ENCODE measurements at places on chromosomes 2 and 18.

DNA sequence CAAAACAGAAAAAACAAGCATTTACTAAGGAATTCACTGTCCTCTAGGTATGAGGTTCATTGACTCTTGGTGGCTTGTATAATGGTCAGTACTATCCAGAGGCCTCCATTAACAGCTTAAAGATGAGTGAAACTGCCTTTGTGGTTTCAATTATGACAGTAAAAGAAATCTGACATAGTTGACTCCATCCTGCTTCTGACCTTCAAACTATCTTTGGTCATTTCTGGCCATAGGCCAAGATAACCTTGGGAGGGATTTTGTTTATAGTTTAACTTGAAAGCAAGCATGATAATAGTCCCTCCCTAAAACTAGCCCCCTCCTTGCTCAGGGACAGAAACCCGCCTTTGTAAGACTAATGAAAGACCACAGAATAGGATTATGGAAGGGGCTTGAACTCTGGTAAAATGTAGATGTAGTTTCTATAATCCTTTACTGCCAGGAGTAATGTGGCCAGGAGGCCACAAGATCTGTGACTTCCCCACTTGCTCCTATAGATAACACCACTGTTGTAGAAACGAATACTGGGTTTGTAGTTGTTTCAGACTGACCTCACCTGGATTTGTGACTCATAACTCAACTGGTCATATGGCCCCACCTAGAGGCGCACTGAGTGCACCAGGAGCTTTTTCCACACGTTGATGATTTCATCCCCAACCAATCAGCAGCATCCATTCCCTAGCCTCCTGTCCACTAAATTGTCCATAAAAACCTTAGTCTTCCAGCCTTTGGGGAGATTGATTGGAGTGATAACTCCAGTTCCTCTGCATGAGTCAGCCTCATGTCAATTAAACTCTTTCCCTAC lies 8.6 kb upstream of the PLEKHM3 start:
- no peak for DNase-seq

- DNase-seq = no peak
Measured at GRCh38 chr2:56681659-56682396, 498.0 kb downstream of the CCDC85A start.

GRCh38 chr2:140178234-140178633 lies 1398.0 kb upstream of the NXPH2 start:
- no peak for DNase-seq

DNA sequence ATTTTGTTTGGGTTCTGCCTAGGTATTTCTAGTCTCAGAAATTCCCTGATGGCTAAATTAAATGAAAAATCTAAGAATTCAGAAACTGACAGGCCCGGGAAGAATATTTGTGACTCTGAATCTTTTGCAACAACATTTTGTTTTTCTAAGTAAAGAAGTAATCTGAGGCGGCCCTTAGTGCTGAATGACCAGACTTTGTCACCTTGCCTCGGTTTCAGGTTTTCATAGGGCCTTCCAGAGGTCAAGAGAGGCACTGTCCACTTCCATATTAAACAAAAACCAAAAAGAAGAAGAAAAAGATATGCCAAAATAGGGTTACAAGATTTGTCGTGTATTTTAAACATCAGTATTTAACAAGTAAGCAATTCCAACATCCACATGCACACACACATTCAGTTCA lies 16.1 kb upstream of the CCNYL1 start:
- no peak for DNase-seq

DNA sequence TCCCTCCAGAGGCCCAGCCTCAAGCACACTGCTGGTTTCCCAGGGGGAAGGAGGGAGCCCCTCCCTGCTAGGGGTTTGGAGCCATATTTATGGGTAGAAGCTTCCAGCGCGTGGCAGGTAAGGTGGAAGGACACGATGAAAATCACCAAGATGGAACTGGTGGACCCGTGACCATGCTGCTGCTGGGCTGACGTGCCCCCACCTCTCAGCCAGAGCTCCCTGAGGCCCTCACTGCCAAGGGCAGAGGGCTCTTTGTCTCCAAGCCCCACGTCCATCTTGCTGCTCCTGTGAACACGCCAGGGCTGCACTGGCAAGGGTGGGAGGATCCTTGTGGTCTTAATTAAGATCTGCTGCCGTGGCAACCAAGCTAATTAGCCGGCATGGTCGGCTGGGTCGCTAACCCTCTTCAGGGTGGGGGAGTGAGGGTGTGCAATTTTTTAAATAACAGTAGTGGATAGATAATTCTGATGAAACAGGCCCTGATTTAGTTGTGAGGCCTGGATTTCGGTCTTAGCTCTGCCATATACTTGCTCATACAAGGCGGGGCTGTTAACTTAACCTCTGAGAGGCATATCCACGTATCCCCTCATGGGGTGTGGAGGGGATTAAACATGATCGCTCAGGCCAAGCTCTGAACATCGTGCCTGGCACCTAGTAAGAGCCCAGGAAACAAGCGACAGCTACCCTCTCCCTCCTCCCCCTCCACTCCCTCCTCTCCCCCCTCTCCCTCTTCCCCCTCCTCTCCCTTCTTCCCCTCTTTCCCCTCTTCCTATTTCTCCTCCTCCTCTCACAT lies 232.8 kb downstream of the CELF4 start:
- no peak for DNase-seq

DNA sequence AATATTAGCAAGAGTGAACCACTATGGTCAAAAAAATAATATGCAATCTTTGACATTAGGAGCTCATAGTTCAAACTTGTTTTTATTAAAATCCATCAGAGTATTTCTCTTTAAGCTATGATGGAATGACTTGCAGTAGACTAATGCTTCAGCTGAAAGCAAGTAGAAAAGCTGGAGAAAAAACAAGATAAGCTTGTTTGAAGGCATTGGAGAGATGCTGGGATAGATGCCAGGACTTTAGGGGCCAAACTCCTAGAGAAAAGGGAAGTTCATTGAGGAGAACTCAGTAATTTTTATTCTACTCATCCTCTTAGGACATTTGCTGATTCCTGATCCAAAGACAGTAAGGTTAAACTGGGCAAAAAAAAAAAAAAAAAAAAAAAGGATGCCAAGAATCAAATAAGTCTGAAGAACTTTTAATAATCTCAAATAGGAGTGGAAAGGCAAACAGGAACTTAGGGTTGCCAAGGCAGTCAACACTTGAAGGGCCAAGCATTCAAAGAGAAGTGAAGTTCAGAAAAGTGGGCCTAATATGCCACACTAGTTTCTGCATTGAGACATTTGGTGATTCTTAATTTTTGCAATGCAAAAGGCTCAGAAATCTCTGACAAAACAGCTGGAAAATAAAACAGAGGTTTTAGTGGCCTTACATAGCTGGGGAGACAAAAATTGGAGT lies 19.7 kb upstream of the AFF3 start:
- no peak for DNase-seq

DNA sequence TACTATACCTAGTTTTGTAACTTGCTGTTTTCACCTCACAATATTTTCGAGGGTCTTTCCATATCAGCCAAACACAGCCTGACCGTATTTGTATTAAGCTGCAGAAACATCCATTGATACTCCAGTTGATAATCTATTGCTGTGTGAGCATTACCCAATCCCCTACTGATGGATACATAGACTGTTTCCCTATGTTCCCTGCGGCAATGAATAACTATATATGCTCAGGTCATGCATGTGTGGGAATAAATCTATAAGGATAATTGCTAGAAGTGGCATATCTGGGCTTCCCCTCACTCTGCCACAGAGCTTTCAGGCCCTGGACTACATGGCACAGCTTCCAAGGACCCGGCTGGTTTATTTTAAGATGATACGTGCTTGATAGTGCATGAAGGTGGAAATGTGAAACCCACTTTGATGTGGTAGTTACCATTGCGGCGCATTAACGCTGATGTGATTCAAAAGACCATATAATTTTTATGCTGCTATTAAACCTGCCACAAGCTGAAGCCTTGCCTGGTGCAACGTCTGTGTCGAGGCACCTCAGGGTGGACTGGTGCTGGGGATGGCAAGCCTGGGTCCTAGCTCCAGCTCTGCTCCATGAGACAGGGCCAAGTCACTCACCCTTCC lies 130.8 kb upstream of the MSH6 start:
- DNase-seq = no peak

DNA sequence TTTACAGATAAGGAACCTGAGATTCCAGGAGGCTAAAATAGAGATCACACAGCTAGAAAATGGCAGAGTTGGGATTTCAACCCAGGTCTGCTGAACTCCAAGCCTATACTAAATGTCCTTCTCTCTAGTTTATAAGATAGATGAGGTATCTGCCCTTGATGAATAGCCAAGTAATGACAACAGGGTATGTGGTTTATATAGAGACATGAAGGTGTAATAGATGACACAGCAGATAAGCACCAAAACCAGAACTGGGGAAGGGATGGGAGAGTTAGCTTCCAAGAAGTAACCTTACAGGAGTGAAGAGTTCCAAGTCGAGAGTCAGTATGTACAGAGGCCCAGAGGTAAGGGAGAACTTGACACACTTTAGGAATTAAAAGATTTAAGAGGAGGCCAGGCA lies 104.7 kb upstream of the UBXN4 start:
- no peak for DNase-seq

DNA sequence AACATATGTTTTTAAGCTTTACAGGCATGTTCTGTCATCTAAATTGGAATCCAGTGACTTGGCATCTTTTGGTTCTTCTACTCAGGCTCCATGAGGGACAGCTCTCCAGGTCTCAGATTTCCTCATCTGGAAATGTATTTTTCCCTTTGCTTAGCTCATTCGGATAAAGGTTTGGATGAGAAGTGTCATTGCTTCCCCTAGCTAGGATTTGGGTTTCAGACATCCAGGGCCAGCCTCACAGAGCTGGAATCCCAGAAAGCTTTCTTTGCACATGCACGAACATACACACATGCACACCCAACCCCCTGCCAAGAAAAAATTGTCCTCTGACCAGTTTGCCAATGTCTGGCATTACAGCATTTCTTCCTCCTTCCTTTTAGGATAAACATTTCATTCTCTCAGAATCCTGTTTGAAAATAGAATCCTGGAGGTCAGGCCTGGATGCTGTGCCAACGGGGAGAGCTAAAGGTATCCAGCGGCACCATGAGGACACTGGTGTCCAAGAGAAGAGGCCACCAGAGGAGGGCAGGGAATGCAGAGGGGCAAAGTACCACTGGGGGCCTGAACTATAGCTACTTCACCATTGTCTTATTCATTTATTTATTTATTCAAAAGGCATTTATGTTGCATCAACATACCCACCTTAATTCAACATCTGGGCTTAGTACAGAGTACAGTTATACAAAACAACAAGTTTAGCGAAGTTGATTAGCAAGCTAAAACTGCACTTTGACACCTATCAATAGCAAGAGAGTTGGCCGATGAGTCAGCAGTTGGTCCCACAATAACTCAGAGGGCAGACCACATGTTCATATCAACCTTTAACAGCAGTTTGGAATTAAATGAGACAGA lies 97.9 kb upstream of the ATL2 start:
- DNase-seq = no peak

DNA sequence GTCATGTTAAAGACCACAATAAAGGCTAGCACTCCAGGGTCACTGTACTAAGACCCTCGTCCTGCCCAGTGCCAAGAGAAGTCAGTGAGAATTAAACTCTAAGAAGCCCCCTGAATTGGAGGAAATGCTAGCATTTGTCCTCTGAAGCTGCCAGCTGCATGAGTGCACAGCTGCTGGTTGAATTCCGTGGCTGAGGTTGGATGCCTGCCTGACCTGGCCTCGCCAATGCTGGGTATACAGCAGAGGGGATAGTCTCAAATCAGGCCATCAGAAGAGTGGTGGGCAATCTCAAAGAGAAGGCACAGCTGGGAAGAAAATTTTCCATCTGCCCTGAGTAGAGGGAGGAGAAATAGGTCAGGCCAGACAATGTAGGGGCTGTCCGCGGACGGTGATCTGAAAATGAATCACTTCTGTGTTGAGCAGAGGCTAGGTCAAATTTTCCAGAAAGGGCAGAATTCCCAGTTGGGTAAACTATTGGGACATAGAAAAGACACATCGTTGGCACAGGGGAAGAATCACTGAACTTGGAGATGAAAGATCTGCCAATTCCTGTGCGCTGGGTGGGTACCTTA lies 110.5 kb upstream of the AGAP1 start:
- DNase-seq = no peak
